ENCODE measurements at places on chromosomes 2 and 18.
A peak's percentile ranks its signal among the peaks of the same experiment; 100 is the strongest.

- no peak for DNase-seq
Observed at GRCh38 chr18:8732442-8733360, 27.3 kb downstream of the MTCL1 start.

- DNase-seq = no peak
Observed at GRCh38 chr2:86305915-86306254, 31.5 kb downstream of the REEP1 start.

DNA sequence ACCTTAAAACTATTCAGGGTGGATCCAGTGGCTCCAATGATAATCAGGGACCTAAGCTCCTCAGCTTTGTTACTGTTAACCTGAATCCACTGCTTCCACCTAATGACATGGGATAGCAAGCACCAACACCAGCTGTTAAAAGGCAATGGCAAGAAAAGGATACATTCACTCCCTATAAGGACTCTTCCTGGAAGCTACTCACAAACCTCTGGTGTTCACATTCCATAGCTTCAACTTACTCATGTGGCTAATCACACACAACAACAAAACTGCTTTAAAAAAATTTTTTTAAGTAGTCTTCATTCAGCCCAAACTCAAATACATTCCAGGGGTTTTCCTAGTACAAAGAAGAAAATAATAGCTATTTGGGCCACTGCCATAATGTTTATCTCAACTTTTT, 24.5 kb downstream of the ROCK2 start:
- DNase-seq = no peak

- DNase-seq = no peak
Observed at GRCh38 chr18:72206814-72207213, 337.3 kb downstream of the CBLN2 start.

- no peak for DNase-seq
Observed at GRCh38 chr18:39235118-39235719, 1669.6 kb upstream of the CELF4 start.

- DNase-seq = peak; percentile 11
Observed at GRCh38 chr2:12416600-12416999, 300.1 kb upstream of the TRIB2 start.

DNA sequence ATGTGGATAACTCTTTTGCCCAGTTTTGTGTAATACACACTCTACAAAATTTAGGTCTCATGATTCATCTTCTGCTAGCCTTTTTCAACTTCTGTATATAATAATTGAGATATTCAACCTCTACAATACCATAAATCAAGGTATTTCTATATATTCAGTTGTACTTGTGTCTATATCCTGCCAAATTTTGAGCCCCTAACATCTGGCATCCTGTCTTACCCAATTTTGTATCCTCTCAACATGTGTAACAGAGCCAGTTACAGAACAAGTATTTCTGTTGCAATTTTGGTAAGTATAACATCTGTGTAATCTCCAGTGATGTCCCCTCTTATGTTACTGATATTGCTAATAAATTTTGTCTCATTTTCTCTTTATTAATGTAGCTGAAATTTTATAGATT, 145.8 kb downstream of the TRIB2 start:
- DNase-seq = no peak

- no peak for DNase-seq
Observed at GRCh38 chr2:191983186-191983585, 136.3 kb upstream of the CAVIN2 start.

DNA sequence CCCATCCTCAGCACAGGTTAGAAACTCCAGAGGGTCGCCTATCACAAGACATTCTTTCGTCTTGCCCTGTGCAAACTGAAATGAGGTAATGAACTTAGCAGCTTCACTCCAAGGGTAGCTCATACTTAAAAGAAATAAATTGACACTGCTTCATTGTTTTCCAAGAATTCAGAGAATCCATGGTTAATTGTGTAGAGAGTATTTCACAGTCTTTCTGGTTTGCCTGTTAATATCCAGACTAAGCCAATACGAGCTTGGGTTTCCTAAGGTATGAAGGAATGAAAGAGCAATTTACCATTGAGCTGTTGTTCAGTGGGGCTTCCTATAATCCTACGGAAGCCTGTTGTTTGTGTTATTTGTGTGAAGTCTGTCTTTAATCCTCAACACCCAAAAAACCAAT, 58.7 kb downstream of the FAM124B start:
- no peak for DNase-seq

DNA sequence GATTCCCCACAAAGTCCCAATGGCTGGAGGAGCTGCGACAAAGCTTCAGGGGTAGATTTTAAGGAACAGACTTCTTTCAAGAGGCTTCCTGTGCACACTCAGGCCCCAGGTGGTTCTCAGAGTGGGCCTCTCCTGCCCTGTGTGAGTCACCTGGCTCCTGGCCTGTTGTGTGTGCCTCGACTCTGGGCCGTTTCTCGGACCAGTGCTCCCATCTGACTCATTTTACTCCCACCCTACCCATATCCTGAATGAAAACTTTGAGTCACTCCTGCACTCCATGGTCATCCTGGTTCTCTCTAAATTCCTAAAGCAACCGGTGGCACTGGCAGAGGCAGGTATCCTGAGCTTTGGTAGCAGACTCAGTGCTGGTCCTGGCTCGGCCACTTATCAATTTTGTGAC, 84.1 kb downstream of the CELF4 start:
- no peak for DNase-seq

DNA sequence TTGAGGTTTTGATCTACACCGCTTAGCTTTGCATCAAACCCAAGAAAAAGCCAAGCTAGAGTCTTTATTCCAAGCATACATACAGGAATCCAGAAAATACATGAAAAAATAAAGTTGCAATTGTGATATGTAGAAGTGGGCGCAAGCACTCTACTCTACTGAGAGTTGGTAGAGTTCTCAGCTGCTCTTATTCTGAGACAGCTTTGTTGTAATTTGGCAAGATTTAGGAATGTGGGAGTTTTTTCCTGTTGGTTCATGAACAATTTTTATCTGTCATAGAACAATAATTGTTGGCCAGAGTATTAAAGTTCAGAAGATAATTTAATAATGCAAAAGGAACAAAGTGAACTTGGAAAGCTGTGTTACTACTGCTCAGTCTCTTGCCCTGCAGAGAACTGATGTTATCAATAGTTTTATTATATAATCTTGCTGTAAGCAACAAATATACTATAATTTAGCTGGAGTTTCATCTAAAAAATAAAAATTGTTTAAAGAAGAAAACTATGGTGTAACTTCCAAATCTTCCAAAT, 302.0 kb upstream of the RND3 start:
- DNase-seq = no peak

- DNase-seq = no peak
Observed at GRCh38 chr18:52349498-52349897, 9.5 kb downstream of the DCC start.

DNA sequence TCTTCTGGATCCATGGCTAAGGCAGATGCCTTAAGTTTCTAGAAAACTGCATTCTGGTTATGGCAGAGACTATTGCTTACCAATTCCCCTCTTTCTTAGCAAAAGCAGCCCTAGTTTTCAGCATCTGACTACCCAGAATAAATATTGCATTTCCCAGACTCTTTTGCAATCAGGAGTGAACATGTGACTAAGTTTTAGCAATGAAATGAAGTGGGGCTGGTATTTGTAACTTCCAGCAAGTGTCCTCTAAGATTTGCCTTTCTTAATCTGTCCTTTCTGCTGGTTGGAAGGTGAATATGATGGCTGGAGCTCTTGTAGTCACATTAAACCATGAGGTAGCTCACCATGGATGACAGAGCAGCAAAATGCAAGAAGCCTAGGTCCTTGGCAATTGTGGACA, 132.9 kb upstream of the PKDCC start:
- DNase-seq = no peak

DNA sequence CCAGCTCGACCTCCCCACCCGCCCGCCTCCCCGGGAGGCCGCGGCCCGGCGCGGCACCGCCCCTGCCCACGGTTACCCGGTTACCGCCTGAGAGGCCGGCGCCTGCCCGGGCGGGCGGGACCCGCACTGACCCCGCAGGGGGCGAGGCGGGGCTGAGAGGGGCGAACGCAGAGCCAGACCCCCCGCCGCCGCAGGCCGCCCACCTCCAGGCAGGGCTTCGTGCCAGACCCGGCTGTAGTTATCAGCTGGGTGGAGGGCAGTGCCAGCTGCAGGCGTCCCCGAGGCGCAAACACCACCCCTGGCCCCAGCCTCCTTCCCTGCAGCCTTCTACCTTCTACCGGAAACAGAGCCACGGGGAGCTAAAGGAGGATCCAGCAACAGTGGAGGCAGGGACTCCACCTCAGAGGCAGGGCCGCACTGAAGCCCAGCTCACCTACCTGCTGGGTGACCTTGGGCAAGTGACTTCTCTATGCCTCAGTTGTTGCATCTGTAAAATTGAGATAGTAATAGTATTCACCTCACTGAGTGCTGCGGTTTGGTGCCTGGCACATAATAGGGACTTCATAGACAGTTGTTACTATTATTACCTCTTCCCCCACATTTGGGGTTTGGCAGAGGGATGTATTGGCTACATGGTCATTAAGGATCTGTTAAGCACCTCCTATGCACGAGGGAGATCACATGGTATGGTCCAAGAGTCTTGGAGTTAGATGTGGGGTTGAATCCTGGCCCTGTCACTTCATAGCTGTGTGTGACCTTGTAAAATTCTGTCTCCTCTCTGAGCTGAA, 231.6 kb upstream of the SMAD2 start:
- DNase-seq = no peak

Data from stimulated activated CD8-positive, alpha-beta memory T cell treated with anti-CD3 and anti-CD28 coated beads, Interleukin-2, amount 100 ng/mL, for 48 hours (primary cell).